Stimulated activated CD8-positive, alpha-beta memory T cell treated with anti-CD3 and anti-CD28 coated beads, Interleukin-4, amount 100 ng/mL, for 4 hours (primary cell): ENCODE measurements at places on chromosomes 1 and 21.
A peak's percentile ranks its signal among the peaks of the same experiment; 100 is the strongest.

GRCh38 chr1:115074839-115075534 lies 14.3 kb downstream of the TSPAN2 start:
- no peak for DNase-seq

DNA sequence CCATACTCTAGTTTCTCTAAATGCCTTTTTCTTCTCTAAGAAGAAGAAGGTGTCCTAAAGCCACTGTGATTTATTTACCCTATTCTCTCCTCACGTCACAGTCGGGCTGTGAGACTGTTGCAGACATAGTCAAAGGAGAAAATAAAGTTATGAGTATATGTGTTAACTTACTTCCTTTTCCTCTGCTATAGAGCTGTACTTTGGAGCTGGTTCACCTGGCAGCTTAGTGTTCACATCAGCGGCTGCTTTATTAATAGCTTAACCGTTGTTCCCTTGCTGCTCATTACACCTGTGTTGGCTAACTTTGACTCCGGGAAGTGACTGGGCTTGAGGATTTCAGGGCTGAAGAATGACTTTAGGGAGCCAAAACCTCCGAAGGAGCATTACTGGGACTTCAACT lies 3.6 kb downstream of the PFKFB2 start:
- no peak for DNase-seq

DNA sequence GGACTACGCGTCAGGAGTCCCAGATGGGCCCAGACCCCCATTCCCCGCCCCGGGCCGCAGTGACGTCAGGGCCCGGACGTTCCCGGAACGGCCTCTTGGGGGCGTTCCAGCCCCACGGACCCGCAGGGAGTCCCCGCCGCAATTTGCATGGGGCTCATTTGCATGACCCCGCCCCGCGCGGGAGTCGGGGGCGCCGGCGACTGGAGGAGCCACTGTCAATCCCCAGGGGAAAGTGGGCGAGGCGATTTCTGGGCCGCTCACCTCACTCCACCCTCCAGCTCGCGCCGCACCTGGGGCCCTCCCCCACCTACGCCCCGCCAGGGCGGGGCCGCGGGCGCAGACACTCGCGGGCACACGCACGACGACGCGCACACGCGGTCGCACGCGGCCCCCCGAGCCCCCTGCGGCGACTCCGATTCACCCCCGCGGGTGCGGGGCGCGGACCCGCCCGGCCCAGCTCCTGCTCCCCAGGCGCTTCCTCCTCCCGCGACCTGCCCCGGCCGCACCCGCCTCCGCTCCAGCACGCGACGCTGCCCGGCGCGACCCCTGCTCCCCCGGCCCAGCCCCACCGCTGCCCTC lies 13.2 kb downstream of the AGRN start:
- DNase-seq: peak; percentile 89

DNA sequence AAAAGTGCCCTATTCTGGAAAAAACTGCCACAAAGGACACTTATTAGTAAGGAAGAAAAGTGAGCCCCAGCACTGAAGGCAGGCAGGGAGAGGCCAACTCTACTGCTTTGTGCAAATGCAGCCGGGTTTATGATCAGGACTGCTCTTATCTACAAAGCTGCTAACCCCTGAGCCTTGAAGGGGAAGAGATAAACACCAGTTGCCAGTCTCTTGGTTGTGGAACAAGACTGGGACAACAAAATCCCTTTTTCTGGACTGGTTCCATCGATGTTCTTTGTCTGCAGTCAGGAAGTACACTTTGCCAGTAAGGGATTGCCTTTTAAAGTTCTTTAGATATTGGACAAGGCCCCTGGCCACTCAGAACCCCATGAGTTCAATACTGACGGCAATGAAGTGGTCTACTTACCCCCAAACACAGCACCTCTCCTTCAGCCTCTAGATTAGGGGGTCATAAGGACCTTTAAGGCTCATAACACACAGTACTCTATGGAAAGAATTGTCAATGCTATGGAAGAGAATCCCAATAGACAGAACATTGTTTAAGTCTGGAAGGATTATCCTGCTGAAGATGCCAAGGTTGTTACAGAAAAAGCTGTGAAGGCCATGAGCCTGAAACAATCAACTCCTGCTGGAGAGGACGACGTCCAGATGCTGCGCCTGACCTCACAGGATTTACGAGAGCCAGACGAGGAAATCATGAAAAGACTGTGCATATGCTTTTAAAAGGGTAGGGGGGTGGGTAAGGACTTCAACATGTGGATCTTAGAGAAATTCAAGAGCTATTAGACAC lies 43.6 kb downstream of the GNB1 start:
- DNase-seq: no peak

DNA sequence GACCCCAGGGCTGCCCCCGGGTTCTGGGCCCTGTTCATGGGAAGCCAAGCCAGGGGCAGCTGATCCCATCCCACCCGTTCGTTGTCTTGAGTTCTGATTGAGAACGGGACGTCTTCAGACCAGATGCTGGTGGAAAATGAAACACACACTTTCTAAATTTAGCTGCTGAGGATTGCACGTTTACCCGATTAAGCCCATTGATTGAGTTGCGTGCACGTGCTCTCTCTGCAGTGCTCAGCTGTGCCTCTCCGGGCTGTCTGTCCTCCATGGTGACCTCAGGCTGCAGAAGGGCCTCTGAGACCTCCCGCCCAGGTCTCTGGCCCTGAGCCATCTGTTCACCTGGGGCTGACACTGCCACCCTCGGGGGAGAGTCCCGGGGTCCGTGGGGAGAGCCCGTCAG lies 27.0 kb upstream of the PEX10 start:
- DNase-seq: no peak
